ENCODE measurements at places on chromosomes 7 and 10.

DNA sequence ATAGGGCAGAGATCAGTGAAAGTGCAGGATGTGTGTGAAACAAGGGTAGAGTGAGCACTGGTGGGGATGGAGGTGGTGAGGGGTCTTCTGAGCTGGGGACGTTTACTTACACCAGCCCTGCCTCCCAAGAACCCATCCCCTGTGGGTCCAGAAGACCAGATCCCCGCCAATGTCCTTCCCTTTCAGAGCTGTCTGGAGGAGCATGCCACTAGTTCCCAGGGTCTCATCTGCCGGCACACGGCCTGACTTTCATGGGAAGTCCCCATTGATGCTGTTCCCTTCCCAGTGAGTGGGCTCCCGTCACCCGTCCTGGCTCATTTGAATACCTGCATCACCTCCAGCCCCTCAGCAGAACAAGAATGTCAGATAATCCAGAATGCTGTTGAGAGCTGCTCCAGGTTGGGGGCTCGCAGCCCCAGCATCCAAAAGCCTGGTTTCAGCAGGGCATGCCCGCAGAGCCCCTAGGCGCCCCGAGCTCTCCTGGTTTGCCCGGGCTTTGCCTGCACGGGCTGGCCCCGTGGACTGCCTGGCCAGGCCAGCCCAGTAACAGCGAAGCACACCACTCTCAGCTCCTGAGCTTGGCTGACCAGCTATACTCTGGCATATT, 246.7 kb downstream of the MGMT start:
- no peak for DNase-seq

DNA sequence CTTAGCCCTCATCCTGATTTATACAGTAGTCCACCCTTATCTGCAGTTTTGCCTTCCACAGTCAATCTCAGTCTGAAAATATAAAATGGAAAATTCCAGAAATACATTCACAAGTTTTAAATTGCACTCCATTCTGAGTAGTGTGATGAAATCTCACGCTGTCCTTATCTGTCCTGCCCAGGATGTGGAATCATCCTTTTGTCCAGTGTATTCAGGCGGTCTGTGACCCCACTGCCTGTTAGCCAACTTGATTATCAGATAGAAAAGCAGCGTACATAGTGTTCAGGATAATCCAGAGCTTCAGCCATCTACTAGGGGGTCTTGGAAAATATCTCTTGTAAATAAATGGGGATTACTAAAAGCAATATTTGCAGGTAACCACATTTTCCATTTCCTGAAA, 146.3 kb downstream of the MALRD1 start:
- DNase-seq = no peak

GRCh38 chr10:123517426-123517825, 148.7 kb upstream of the GPR26 start:
- no peak for DNase-seq

DNA sequence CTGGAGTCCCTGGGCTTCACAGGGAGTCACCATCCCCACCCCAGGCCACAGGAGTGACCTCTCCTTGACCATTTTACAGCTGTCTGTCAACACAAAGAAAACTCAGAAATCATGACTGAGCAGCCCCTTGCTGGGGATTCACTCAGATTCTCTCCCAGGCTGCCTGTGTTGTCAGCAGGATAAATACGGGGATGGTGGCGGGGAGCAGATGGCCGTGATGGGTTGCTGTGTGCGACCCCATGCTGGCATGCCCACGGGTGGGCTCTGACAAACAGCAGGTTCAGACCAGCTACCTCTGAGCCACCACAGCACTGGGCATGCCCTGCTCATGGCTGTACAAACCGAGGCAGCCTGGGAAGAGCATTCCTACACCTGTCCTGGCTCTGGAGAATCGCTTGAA, 136.1 kb downstream of the SLIT1 start:
- DNase-seq = no peak
